ENCODE measurements at places on chromosomes 7 and 10.

DNA sequence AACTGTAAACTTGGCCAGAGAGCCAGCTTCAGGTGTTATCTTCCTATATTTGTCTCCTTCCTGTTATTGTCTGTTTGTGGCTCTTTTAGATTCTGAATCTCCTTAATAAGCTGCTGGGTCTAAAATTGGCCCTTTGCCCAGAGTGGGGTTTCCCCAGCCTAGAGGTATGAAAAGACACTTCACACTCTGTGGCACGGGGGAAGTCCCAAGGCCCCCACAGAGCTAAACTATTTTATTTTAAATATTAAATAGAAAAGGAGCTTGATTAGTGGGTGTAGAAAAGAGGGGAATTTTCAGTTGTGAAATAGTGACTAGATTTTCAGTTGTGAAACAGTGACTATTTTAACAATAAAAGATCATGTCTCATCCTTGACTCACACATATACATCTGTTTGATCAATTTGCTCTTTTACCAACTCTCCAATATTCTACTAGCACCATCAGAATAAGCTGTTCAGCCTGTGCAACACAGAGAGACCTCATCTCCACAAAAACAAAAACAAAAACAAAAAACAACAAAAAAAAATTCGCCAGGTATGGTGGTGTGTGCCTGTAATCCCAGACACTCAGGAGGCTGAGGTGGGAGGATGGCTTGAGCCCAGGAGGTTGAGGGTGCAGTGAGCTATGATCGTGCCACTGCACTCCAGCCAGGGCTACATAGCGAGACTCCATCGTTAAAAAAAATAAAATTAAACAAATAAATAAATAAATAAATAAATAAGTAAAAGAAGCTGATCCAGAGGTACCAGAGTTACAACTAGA lies 24.9 kb upstream of the ADO start:
- no peak for DNase-seq

DNA sequence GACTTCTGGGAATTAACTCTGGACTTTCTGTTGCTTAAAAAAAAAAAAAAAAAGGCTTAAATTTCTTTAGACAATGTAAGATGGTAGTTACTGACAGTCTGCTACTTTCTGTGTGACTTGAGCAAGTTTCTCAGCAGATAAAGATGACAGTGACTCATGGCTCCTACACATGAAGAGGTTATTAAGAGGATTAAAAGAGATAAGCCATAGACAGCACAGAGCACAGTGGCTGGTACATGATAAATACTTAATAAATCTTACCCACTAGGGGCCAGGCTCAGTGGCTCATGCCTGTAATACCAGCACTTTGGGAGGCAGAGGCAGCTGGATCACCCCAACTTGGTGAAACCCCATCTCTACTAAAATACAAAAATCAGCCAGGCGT lies 174.8 kb downstream of the JAZF1 start:
- no peak for DNase-seq

- no peak for DNase-seq
Observed at GRCh38 chr10:86954681-86955500, 2.5 kb downstream of the MMRN2 start.

DNA sequence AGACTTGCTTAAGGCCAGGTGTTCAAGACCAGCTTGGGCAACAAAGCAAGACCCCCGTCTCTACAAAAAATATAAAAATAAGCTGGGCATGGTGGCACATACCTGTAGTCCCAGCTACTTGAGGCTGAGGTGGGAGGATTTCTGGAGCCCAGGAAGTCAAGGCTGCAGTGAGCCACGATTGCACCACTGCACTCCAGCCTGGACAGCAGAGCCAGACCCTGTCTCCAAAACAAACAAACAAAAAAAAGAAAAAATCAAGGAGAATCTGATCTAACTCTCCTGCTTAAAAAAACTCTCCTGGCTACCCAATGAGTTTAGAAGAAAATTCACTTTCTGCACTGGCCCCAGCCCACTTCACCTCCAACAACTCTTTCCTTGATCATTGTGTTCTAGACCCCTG lies 1.9 kb upstream of the KPNA7 start:
- no peak for DNase-seq

GRCh38 chr10:31759124-31759798 lies 169.4 kb downstream of the ARHGAP12 start:
- DNase-seq, result no peak

- DNase-seq, result no peak
Observed at GRCh38 chr7:32901629-32902028, 10.1 kb upstream of the KBTBD2 start.

DNA sequence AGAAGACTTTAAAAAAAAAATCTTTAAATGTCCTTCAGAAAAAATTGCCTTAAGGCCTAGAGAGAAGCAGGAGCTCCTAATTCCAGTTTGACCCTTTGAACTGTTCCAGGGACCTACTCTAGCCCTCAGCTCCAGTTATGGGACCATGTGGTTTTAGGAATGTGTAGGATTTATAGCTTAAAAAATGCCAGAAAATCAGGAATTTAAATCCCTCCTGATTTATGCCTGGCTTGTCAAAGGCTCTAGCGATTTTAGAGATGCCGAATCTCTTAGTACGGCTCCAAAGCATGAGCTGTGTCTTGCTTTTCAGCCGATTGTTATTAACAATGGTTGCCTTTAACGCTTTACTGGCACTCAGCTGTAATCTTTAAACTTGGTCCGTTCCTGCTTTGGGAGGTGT lies 130.6 kb upstream of the NPVF start:
- DNase-seq, result no peak

- no peak for DNase-seq
Observed at GRCh38 chr10:24707445-24707844, 16.2 kb downstream of the ARHGAP21 start.

- no peak for DNase-seq
Observed at GRCh38 chr7:114823290-114823689, 98.6 kb upstream of the MDFIC start.

- DNase-seq, result no peak
Observed at GRCh38 chr10:130493446-130494145, 357.4 kb downstream of the GLRX3 start.

DNA sequence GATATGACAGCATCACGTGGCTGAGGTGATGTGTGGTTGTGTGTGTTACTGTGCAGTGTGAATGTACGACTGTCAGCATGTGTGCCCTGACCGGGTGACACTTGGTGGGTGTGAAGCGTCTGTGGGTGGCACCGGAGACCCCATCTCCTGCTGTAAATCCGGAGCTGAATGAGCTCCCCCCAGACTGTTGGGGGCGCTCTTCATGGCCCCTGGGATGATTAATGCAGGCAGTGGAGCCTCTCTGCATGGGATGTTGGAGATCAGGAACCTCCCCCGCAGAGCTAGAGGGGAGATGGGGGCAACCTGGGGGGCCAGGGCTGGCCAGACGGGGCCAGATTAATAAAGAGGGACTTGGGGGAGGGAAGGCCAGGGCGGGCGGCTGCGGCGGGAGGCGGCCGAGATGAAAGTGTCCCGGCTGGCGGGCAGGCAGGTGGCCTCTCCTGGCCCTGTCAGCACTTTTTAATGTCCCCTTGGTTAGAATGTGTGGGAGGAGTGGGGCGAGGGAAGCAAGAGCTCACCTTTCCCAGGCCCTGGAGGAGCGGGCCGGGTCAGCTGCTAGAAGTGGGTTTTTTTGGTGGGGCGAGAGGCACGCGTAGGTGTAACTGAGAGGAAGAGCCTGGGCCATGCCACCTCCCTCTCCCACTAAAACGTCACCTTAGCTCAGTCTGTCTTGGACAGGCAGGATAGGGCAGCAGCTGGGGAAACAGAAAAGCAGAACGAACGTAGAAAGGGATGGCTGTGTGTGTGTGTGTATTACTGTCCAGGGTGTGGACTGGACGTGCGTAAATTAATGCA lies 34.1 kb downstream of the HIF1AN start:
- DNase-seq, result no peak

DNA sequence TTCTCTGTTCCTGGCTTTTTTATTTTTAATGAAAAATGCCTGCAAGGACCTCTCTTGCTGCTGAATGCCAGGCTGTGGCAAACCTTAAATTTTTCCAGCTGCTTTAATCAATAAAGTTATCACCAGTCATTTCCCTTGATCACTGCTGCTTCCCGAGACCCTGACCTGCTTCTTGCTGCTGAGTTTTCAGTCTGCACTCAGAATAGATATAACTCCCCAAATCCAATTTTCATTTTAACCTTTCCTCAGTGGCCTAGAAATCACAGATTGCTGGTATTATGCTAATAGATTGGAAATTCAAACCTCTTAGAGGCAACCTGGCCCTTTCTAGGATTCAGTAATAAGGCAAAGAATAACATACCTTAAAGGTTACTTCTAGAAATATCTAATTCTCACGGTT lies 43.7 kb downstream of the LHPP start:
- no peak for DNase-seq

DNA sequence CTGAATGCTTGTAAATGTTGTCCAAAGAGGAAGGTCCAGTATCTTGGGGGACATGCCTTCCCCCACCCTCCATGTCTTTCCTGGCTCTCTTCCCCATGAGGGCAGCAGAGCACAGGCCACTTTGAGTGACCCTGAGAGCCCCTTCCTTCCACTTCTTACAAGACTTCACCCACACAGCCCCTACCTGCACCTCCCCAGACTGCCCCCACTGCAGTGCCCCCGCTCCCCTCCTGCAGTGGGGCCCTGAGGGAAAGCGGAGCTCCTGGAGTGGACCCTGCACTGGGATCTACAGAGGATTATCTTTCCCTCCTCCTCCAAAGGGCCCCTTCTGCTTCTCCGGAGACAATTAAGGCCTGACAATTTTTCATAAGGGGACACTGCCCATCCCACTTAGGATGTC lies 326.8 kb downstream of the TCERG1L start:
- DNase-seq, result no peak

GRCh38 chr10:18216482-18216881 lies 76.3 kb downstream of the CACNB2 start:
- DNase-seq, result no peak

GRCh38 chr10:13991353-13991752 lies 339.4 kb downstream of the FRMD4A start:
- no peak for DNase-seq

GRCh38 chr10:31959461-31960173 lies 31.0 kb upstream of the ARHGAP12 start:
- DNase-seq, result no peak

DNA sequence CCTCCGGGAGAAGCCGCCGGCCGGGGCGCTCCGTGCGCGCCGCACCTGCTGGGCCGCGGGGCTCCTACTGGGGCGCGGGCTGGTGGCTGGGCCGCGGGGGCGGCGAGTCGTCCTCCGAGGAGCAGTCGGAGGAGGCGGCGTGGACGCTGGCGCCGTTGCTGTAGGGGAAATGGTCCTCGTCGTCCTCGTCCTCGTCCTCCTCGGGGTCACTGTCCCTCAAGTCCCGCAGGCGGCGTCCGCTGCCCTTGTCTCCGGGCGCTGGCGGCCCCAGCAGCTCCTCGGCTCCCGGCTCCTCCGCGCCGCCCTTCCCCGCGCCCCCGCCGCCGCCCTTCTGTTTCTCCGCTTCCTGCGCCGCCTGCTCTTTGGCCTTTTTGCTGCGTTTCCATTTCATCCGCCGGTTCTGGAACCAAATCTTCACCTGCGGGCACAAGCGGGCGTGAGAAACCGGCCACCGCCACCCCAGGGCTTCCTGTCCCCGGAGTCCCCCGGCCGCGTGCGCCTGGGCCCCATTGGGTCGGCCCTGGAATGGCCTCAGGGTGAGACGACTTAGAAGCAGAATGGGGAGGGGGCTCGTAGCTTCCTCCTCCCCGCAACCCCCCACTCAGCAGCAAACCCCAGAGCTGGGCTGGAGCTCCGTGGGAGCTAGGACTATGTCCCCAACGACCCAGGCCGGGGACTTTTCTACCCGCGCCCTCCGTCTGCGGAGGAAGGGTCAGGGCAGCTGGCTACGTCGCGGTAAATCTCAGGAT lies 4.8 kb downstream of the MNX1 start:
- no peak for DNase-seq

DNA sequence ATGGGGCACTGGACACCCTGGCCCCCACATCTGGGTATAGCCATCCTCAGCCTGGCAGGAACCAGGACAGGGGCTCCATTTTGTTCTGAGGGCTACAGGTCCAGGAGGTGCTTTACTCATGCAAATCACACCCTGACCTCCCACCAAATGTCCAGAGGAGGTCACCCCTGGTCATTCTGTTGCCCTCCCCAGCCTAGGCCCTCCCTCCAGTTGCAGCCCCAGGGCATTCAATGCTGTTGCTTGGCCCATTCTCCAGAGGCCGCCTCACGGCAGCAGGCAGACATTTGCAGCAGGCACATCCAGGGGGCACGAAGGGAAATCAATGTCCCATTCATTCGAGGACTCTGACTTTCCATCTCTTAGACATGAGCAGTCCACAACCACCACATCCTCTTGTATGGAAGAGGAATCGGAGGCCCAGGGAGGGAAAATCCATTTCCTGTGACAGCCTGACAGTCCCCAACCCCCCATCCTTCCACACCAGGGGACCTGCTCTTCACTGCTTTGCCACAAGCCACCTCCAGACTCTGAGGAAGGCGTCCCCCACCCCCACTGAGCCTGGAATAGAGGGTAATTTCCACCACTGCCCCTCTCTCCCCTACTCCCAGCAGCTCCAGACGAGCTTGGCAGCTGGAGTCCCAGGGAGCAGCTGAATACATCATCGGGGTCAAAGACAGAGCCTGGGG lies 76.2 kb upstream of the UNC5B start:
- no peak for DNase-seq

- DNase-seq, result no peak
Observed at GRCh38 chr7:21352540-21353387, 75.1 kb upstream of the SP4 start.

- no peak for DNase-seq
Observed at GRCh38 chr10:114957122-114957521, 19.1 kb downstream of the TRUB1 start.

DNA sequence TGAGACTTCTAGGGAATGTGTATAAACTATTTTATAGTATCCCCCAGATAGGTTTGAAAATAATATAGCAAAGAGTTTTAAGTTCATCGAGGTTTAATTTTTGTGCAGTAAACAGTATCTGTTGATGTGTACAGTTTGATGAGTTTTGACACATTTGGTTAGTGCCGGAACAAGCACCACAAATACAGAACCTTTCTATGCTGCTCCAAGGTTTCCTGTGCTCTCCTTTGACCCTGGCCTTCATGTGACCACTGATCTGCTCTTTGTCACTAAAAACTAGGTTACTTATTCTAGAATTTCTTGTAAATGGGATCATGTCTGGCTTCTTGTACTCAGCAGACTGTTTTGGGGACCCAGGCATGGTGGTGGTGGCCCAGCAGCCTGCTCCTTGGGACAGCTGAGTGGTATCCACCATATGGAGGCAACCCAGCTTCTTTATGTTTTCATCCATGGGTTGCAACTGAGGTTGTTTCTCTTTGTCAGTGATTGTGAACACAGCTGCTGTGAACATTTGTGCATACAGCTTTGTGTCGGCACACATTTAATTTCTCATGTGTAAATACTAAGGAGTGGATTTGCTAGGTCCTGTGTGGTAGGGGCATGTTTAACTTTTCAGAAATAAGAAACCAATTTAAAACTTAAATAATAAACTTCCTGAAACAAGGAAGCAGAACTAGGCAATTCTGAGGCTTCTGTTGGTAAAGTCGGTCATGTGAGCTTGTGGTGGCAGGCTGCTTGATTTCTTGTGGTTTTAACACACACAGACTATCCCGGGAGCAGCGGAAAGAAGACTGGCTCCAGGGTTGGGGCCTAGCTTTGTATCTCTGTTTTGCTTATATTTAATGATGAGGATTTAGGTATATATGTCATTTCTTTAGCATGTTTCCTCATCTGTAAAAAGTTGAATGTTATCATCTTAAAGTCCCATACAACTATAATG lies 219.4 kb downstream of the ABCA13 start:
- no peak for DNase-seq

- peak; percentile 19 for DNase-seq
Observed at GRCh38 chr7:95476904-95477594, 8.7 kb upstream of the ASB4 start.

All from substantia nigra (tissue), 51 donors.